ENCODE measurements at places on chromosomes 13 and 19.
A peak's percentile ranks its signal among the peaks of the same experiment; 100 is the strongest.

GRCh38 chr13:59229401-59229800 lies 934.3 kb downstream of the DIAPH3 start:
- no peak for DNase-seq

- no peak for DNase-seq
Measured at GRCh38 chr19:46622118-46622446, 2.8 kb downstream of the PTGIR start.

GRCh38 chr19:7394731-7395359 lies 46.1 kb downstream of the ARHGEF18 start:
- peak; percentile 68 for DNase-seq

- no peak for DNase-seq
Measured at GRCh38 chr13:76016799-76017400, 380.8 kb downstream of the LMO7 start.

DNA sequence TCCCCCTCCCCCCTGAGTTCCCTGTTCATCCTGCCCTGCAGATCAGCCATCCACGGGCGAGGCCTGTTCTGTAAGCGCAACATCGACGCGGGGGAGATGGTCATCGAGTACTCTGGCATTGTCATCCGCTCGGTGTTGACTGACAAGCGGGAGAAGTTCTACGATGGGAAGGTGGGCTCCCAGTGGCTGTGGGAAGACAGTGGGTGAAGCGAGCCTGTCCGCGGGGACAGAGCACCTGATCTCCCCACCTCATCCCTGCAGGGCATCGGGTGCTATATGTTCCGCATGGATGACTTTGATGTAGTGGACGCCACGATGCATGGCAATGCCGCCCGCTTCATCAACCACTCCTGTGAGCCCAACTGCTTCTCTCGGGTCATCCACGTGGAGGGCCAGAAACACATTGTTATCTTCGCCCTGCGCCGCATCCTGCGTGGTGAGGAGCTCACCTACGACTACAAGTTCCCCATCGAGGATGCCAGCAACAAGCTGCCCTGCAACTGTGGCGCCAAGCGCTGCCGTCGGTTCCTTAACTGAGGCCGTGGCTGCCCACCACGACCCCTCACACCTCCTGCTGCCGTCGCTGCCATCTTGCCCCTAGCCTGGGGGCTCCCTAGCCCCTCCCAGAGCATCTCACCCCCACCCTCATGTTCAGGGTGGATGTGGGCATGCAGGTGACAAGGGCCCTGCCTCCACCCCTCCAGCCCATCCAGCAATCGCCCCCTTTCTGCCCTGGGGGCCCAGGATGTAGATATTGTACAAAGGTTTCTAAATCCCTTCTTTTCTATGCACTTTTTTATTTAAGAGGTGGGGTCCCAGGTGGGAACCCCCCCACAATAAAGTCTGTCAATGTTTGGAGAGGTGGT lies 4.0 kb downstream of the IGFLR1 start:
- no peak for DNase-seq

DNA sequence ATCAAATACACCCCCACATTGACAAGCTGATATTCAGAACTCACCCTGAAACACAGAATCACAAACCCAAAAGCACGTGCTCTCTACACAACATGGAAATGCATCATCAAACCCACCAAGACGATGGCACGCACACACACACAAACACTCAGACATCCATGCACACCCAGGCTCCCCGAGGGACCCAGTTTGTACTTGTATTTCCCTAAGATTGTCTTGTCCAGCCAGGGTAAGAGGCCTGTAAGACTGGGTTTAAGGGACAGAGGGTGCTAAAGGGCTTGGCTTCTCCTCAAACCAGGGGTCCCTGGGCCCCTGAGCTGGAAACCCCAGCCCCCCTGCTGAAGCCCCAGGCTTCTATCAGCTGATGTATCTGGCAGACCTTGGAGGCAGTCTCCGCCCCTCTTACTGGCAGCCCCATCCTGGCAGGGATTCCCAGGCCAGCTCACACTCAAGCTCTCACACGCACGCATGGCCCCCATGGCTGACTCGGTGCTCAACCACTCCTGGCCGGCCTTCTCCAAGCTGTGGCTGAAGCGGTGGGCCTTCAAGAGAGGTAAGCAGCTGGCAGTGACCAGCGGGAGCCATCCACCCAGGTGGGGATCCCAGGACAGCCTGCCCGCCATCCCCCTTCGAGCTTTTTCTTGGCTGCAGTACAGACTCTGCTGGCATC lies 6.5 kb downstream of the ARHGEF18 start:
- DNase-seq = no peak

DNA sequence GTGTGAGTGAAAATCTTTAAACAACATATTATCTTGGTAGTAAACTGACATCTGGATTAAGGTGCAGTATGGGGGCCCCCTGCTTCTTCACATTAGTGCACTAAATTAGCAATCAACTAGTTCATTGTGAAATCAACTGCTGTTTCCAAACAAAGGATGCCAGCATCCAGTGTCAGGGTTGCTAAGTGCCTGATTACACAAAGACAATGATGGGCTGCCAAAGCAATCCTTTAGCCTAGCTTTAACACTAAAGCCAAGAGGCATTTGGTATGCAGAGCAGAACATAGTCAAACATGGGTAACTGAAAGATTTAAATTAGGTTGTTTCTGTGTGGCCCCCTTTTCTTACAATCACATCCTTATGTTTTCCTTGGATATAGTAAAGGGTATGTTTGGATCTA lies 543.1 kb upstream of the SLITRK5 start:
- DNase-seq = no peak

DNA sequence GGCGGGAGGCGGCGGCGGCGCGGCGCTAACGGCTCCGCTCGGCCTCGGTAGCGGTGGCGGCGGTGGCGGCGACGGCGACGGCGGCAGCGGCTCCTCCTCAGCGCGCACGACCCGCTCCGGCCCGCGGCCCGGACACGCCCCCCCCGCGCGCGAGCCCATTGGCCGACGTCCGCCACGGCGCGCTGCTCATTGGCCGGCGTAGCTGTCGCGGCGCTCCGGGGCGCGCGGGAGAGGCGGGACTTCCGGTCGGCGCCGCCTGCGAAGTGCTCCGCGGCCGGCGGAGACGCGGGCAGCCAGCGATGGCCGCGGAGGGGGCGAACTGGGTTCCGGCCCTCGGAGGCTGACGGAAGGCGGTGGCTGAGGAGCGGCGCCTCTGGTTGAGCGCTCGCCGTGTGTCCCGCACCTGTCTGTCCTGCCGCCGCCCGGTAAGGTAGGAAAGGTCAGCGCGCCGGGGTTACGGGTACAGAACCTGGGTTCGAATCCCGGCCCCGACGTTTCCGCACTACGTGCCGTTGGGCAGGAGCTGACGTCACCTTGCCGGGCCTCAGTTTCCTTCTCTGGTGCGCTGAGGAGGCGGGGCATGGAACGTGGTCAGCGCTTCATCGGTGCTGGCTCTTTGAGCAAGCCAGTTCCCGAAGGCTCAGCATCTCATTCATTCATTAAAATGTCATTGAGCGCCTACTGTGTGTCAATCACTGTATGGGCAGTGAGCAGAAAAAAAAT lies at the start of gene ELAVL1:
TSS of gene ELAVL1 (minus strand) at position 108 of the 723 bp plus-strand sequence. CDS start 13,826 bp downstream, outside the sequence.
- peak; percentile 65 for DNase-seq

DNA sequence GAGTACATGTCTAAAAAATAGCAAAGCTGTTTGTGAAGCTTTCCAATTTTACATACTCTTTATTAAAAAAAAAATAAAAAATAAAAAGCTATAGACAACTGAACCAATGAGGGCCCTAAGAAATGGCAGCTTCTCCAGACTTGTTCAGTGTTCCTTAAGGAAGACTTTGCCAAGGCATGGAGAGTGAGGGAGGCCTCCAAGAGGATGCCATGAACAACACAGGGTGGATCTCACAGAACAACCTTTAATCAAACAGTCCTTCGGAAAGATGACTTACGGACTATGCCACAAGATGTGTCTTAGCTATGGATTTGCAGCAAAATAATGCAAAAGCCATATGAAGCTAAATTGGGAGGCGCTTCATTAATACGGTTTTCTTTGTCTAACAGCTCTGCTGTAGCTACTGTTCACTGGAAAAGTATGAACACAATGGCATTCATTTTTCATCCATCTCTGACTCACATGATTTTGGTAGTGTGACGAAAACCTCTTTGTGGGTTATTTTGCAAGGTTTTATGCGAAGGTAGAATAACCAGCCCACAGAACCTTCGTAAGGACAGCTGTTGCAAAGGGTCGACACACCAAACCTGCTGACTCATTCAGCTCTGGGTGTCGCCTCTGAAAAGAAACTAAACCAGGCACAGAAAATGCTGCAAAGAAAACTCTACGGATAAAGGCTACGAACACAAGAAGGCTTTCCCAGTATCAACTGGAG lies 27.7 kb downstream of the EFNB2 start:
- DNase-seq = peak; percentile 95

Data from foreskin keratinocyte (primary cell).